AG09319 (cell line): ENCODE measurements at places on chromosomes 7 and 10.
A peak's percentile ranks its signal among the peaks of the same experiment; 100 is the strongest.

DNA sequence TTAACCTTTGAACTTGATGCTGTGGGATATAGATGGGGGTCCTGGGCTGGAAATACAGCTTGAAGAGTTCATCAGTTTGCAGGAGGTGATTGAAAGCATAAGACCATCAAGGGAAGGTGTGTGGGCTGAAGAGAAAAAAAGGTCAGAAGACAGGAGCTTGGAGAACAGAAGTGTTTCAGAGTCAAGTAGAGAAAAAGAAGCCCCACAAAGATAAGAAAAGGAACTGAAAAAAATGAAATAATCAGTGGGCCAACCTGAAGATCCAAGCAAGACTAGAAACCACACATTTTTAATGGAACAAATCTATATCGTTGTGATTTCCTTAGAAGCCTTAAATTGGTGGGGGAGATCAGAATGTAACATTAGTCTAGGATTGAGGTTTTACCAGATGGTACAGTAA lies 22.5 kb downstream of the ZEB1 start:
- no peak for DNase-seq

GRCh38 chr10:112650588-112651030 lies 203.6 kb downstream of the VTI1A start:
- DNase-seq, result no peak

GRCh38 chr7:31175672-31176071 lies 123.6 kb downstream of the ADCYAP1R1 start:
- DNase-seq, result no peak

GRCh38 chr10:34635111-34635510 lies 180.0 kb downstream of the PARD3 start:
- DNase-seq, result no peak

DNA sequence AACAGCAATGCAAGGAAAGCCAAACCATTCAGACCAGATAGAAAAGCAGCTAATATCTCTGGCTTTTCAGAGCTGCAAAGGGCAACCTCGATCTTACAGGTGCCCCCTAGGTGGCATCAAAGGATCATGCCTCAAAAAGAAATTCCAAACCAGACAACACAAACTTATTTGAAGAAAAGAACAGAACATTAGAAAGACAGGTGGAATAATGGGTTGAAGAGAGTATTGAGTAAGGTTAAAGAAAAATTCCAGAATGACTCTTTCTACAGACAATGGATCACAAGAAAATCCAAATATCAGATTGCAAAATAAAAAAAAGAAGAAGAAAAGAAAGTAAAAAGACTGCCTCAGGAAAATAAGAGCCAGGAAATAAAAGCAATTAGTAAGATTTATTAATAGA lies 213.7 kb downstream of the ELMO1 start:
- no peak for DNase-seq

- no peak for DNase-seq
Observed at GRCh38 chr7:155722118-155722517, 77.7 kb downstream of the RBM33 start.

DNA sequence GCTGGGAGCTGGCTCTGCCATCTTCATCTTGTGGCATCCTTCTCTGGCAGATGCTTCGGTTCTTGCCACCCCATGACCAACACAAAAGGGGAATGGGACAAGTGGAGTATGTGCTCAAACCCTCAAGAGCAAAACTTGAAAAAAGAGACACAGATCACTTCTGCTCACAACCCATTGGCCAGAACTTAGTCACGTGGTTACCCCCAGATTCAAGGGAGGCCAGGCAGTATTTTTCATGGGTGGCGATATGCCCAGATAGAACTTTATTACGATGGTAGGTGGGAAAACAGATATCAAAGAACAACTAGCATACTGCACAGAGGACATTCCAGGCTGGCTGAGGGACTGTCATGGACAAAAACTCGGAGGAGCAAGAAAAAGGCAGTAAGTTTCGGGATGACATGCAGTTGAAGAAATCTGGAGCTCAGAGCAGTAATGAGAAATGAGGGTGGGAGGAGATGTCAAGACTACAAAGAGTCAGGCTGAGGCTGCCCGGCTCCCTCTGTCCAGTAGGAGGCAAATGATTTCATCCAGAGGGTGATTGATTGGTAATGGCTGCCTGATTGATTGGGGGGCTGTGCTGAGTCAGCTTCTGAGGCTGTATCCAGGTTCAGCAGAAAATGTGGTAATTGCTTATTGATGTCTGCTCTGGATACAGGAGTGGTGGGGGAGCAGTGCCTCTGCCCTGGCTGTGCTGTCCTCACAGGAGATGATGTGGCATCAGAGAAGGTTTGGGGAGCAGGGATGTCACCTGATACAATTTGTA lies 25.3 kb downstream of the COL13A1 start:
- no peak for DNase-seq

DNA sequence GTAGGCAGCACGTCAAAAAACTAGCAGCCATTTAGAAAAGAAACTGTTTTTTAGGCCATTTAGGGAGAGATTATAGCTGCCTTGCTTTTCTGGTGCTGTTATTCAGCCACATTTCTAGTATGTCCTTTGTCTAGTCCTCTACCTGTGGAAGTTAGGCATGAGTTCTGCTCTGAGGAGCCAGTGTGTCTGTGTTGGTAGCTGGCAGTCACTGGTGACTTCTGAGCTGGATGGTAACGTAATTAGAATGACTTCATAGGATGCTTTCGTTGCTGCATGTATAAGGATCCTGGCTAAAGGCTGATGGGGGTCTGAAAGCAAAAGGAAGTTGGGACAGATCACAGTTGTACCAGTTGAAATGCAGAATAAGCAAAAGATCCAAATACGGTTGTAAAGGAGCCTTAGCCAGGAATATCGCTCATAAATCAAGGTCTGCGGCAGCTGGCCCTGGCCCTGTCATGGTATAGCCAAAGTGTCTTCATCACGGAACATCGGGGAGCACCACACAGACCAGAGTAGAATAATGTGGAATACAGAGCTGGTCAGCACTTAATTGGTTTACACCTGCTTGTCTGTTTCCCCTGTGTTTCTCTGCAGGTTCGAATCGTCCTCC lies 226.7 kb downstream of the EXOC4 start:
- DNase-seq, result no peak

DNA sequence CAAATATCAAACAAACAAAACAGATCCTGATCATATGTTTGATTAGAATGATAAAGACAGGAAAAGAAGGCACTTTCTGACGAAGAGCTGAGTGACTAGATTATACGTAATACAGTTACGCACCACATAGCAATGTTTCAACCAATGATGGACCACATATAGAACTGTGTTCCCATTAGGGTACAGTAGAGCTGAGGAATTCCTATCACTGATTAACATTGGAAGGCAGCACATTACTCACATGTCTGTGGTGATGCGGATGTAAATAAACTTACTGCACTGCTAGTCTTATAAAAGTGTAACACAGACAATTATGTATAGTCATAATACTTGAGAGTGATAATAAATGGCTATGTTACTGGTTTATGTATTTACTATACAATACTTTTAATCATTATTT lies 98.3 kb downstream of the PTN start:
- no peak for DNase-seq

DNA sequence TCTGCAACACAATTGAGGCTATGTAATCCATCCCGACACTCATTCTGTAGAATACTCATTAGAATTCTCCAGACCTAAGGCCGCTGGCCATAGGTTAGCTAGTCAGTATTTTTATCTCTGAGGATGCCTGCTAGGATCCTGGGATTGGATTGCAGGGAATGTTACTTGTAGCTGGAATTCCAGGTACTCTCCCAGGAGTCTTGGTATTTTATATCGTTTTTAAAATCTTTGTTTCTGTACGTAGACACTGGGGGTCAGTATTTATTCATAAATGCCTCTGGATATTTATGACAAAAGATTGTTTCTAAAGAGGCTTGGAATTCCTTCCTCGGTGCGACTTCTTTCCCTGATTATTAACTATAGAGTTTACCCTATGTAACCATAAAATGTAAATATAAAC lies 40.1 kb downstream of the BPGM start:
- DNase-seq, result no peak

DNA sequence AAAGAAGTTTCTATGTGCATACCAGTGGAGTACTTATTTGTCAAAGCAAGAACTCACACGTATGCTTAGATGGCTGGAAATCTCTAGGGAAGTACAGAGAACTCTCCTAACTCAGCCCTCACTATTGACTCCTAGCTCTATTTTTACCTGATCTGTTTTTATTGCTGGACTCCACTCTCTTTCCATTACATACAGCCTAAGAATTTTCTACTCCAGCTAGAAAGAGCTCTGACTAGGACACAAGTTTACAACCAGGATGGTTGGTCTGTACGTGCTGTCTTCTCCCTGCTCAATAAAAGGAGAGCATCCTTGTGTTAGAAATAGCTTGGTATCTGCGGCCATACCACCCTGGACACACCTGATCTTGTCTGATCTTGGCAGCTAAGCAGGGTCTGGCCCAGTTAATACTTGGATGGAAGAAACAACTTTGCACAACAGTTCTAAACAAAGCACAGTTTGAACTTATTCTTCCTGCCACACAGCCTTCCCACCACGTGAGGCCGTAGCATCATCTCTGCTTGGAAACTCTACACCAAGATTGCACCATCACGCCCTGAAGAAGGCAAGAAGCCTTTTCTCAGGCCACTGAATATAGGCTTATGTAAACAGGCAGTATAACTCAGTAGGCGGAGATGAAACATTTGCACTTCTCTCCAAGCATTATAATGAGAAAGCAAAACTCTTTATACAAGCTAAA lies 50.7 kb downstream of the KCNMA1 start:
- peak; percentile 92 for DNase-seq

GRCh38 chr7:148915211-148915610 lies 31.1 kb upstream of the EZH2 start:
- DNase-seq, result no peak

DNA sequence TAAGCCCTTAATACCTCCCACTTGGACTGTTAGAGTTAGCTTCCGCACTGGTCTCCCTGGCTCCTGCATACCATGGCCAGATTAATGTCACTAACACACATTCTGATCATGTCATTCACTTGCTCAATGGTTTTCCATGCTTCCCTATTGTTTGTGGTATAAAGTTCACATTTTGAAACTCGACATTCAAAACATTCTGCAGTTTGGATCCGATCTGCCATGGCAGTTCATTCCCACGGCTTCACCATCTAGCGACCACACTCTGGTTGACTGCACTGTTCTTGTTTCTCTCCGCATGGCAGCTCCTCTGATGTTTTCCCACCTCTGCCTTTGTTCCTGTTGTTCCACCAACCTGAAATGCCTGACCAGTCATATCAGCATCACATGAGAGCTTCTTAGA lies 87.4 kb upstream of the WAC start:
- DNase-seq, result no peak

DNA sequence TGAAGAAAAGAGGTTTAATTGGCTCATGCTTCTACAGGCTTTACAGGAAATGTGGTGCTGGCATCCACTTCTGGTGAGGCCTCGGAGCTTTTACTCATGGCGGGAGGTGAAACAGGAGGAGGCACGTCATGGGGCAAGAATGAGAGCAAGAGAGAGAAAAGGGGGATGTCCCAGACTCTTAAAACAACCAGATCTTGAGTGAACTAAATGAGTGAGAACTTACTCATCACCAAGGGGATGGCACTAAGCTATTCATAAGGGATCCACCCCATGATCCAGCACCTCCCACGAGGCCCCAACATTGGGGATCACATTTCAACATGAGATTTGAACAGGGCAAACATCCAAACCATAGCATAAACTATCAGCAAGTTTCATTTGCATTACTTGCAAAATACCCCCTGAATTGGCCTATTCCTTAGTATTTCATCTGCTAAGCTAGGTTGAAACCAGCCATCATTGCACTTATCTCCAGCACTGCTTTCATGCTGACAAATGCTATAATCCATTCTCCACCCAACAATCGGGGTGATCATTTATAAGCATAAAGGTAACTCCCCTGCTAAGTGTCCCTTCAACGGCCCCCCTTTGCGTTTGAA lies 179.0 kb downstream of the NOC3L start:
- DNase-seq, result peak; percentile 88

GRCh38 chr7:90201500-90202195 lies 9.9 kb upstream of the STEAP2 start:
- no peak for DNase-seq

GRCh38 chr10:72068901-72069446 lies 19.4 kb downstream of the SPOCK2 start:
- no peak for DNase-seq

DNA sequence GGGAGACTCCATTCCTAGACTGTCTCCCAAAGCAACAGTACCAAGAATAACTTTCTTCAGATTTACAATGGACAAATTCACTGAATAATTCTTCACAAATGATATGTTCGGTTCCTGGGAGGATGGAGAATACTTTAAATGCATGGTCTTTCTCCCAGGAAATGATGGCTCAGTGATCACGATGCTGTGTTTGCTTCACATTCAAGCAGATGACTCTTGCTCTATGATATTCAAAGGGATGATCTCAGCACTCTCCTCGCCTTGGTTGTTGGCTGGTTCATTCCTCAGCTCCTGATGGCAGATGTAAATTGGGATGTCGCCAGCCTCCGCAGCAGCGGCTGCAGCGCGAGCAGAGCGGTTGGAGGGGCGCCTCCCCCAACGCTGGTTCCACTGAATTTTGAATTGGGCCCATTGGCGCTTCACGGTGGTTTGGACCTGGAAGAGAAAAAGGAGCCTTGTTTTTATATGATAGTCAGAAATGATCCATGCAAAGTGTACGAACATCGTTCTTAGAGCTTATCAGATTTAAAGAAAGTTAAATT lies 148.3 kb downstream of the CALCR start:
- DNase-seq, result no peak

DNA sequence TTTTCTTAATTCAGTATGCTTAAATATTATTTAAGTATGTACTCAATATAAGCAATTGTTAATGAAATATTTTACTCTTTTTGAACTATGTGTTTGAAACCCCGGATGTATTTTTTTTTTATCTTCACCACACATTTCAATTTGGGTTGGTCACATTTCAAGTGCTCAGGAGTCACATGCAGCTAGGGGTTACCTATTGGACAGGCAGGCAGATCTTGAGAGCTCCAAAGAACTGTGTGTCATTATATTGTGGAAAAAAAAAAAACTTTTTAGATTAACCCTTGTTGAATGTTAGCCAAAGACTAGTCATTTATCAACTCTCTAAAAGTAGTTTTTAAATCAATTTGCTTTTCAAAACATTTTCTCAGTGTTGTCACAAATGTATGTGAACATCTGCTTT lies 37.2 kb downstream of the IKZF1 start:
- no peak for DNase-seq

DNA sequence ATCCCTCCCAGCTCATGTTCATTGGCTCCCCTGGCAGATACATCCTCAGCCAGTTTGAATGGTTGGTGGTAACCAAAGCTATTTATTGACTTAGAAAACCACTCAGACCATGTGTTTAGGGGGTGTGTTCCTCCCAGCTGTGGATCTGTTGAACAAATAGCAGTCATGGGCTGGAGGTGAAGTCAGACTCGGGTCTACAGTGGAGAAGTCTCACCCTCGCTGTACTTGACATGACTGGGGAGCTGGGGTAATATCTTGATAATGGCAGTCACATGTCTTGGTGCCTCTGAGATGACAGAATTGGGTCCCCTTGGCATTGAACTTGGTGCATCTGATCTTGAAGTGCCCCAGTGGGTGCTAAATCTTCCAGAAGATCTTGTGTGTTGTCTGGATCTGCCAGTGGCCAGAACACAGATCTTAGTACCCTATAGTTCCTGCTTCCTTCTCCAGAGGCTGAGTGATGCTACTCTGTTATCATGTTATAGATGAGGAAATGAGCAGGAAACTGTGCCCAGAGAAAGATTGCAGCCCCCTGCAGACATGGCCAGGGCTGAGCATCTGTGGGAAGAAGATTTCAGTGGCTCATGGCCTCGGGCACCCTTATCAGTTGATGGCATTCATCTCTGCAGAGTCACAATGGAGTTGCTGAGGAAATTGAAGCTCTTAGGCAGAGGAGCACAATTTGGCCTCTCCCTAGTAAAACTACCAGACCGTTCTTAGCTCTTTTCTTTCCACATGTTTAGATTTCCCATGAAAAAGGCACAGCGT lies 50.4 kb downstream of the ADRA2A start:
- no peak for DNase-seq

GRCh38 chr7:4818000-4818794 lies 42.8 kb downstream of the AP5Z1 start:
- no peak for DNase-seq
